GM12891 (cell line): ENCODE measurements at places on chromosomes 7 and 10.

- no peak for DNase-seq
Measured at GRCh38 chr7:144000020-144000419, at the start of gene OR6B1. Gene OR6B1, plus strand, starts transcription at chr7:144000320. Its CDS starts 3,677 bp downstream, at chr7:144003997.

DNA sequence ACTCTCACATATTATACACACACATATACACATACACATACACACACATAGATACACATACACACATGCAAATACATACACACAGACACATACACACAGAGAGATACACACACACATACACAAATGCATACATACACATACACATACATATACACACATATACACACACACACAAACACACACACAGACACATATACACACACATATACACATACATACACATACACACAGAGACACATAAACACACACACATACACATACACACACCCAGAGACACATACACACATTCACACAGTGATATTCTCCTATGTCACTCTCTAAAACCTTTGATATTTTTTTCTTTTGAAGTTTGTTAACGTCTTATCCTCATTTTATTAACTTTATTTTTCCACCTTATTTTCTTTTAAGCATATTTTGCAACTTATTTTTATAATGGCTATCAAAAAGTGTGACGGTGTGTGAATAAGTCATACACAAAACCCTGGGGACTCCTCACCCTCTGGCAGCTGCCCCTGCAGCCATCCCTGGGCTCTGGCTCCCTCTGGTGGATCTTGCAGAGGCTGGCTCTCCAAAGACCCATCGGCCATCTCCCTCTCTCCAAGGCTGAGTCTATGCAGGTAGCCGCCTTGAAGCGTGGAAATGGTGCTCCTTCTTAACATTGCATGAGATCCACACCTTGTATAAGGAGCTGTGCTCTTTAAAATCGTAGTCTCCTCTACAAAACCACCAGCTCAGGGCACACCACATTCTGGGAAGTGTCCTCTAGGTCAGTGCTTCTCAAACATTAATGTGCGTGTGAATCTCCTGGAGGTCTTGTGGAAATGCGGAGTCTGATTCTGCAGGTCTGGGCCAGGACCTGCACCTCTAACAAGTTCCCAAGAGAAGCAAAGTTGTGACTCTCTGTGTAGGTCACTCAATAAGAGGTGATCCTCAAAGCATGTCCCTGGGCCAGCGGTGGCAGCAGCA is 4.1 kb upstream of the C10orf120 start:
- peak; percentile 46 for DNase-seq

DNA sequence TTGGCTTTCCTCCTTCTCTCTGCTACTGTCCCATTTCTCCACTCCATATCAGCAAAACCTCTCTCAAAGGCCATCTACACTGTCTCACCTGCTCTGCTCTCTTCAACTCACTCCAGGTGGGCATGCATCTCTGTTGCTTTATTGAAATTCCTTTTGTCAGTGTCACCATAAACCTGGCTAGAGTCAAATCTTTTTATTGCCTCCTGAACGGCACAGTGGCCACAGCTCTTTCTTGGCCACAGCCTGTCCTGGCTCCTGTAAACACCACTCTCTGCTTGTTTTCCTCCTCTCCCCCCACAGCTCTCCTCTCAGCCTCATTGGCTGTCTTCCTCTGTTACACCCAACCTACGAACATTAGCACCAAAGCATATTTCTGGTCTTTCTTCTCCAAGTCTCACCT is 31.1 kb upstream of the TMEM273 start:
- no peak for DNase-seq

DNA sequence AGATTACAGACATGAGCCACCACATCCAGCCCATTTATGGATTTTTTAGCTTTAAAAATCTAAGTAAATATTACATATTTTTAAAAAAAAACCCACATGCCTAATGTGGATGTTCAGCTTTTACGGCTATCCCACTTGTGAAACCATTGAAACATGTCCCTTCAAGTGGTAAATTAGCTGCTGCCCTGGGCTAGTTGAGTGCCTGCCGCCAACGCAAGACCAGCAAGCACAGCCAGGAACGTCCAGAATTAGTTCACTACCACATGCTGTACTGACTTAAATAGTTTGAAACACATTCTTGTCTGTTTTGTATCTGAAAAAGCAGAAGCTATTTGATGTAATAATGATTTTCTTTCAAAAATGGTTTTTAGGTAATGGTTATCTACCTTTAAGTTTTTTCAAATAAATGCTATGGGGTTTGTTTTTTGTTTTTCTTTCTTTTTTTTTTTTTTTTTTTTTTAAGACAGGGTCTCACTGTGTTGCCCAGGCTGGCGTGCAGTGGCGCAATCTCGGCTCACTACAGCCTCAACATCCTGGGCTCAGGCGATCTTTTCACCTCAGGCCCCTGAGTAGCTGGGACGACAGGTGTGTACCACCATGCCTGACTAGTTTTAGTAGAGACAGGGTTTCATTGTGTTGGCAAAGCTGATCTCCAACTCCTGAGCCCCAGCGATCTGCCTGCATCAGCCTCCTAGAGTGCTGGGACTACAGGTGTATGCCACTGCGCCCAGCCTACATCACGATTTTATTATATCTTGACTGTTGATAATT is 57.0 kb downstream of the KLRG2 start:
- DNase-seq, result no peak

- no peak for DNase-seq
Measured at GRCh38 chr10:69051710-69052487, 36.0 kb upstream of the SRGN start.

- no peak for DNase-seq
Measured at GRCh38 chr10:126256864-126257263, 131.4 kb downstream of the ADAM12 start.

- no peak for DNase-seq
Measured at GRCh38 chr7:152344253-152344652, 91.5 kb downstream of the KMT2C start.

- DNase-seq, result peak; percentile 81
Measured at GRCh38 chr10:96395931-96396877, 37.4 kb upstream of the OPALIN start.

DNA sequence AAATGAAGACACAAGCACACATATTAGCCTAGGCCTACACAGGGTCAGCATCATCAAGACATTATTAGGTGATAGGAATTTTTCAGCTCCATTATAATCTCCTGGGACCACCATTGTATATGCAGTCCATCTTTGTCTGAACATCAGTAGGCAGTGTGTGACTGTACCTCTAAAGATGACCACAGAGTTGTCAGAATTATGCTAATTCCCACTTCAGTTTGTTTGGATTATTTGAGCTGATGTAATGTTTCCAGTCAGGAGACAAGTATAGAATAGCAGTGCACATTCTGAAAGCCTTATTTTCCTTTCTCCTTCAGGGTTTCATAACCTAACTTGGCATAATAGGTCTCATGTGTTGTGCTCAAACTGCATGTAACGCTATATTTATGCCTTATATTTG is 306.4 kb downstream of the NXPH1 start:
- DNase-seq, result no peak

- DNase-seq, result no peak
Measured at GRCh38 chr10:92126100-92126650, 164.7 kb downstream of the CPEB3 start.

DNA sequence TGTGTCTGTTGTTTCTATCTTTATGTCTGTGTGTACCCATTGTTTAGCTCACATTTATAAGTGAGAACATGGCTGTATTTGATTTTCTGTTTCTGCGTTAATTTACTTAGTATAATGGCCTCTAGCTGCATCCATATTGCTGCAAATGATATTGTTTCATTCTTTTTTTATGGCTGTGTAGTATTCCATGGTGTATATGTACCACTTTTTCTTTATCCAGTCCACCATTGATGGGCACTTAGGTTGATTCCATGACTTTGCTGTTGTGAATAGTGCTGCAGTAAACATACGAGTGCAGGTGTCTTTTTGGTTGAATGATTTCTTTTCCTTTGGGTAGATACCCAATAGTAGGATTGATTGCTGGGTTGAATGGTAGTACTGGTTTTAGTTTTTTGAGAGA is 48.2 kb downstream of the ZNRF2 start:
- DNase-seq, result no peak

- DNase-seq, result no peak
Measured at GRCh38 chr10:106317554-106317953, 847.0 kb downstream of the SORCS1 start.

- no peak for DNase-seq
Measured at GRCh38 chr10:124657806-124658205, 86.4 kb downstream of the FAM53B start.

- DNase-seq, result no peak
Measured at GRCh38 chr7:157597562-157597961, 260.8 kb downstream of the DNAJB6 start.

DNA sequence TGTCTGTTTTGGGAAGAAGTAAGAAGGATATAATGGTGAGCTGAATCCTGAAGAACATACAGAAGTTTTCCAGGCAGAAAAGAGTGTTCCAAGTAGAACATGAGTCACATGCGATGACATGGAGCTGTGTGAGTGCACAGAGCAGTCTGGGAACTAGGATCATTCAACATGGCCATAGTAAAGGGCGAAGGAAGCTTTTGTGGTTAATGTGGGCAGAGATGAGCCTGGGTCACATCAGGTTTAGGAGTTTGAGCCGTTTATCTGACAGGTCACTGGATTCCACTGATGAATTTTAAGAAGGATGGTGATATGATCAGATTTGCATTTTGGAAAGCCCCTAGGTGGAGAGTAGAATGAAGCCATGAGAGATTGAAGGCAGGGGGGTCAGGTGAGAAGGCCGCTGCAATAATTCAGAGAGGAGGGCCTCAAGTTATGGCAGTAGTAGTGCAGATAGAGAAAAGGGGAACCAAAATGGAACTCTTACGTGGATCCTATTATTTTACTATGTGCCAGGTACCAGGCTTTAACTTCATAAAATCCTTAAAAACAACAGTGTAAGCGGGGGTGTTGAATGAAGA is 171.3 kb downstream of the RNLS start:
- DNase-seq, result no peak

DNA sequence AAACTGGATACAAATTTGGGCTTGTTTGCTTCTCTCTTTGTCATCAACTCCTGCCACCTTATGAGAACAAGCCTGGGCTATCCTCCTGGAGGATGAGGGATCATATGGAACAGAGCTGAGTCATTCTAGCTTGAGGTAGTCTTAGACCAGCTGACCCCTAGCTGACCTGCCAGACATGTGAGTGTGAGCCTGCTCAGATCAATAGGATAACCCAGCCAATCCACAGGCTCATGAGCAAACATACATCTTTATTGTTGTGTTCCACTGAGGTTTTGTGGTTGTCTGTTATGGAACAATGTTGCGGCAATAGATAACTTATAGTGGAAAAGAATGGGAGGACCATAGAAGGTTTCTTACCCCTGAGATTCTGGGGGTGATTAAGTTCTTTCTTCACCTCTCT is 54.5 kb upstream of the FAM180A start:
- no peak for DNase-seq

DNA sequence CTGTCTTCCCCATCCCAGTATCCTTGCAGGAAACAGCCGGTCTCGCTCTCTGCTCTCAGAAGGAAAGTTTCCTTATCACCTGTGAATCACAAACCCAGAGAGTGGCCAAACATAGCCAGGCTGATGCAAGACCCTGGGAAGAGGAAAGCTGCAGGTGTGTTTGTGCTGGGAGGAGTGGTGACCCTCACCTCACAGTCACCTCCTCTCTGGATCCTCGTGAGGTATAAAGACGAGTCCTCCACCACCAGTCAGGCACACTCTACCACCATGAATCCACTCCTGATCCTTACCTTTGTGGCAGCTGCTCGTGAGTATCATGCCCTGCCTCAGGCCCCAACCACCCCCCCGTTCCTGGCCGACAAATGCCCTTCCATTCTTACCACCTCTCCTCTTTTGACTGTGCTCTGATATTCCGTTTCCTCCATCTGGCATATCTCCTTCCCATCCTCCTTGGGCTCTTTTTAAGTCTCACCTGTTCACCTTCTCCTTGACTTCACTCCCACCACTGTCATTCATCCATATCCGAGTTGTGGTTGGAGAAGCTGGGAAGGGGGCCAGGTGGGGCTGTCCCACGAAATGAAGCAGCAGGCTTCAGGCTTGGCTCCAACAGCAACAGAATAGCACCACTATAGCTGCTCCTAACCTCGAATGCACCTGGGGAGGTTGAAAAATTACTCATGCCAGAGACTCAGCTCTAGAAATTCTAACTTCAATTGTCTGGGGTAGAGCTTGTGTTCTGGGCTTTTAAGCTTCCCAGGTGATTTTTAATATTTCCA is at the start of gene PRSS1:
TSS of gene PRSS1 (plus strand) at position 255 of the 776 bp plus-strand sequence. CDS start at position 268, 13 bp downstream.
- DNase-seq, result no peak

DNA sequence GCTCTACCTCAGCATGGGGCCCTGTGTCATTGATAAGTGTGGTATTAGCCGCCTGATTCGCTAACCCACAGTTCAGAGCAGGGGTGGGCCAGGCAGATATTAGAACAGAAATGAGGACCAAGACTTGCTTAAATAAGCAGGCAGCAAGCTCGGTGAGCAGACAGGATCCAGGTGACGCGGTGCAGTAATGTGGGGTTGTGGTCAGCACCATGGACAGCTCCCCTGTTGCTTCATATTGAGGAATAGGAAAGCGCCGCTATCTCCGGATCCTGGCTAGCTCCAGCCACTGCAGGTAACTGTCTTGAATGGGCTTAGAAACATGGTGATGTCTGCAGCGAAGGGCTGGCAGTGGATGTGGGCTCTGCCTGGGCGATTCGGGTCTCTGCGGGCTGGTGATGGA is 51.3 kb upstream of the GPR26 start:
- DNase-seq, result peak; percentile 18

DNA sequence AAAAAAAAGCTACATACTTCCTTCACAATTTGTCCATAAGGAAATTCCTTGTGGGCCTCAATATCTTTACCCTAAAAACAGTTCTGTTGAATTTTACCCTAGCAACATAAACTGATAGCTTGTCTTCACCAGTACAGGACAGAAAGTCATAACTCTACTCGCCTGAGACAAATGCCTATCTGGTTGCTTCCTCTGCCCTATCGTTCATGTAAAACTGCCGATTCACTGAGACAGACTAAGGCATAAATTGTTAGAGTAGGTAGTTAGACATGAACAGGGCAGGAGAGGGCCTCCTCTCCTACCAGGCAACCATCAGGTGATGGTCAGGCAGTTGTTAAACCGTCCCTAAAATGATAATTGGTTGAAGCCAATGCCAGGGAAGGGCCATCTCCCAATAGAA is 25.0 kb downstream of the IFIT3 start:
- no peak for DNase-seq

- no peak for DNase-seq
Measured at GRCh38 chr10:17344206-17344605, 110.2 kb downstream of the ST8SIA6 start.

DNA sequence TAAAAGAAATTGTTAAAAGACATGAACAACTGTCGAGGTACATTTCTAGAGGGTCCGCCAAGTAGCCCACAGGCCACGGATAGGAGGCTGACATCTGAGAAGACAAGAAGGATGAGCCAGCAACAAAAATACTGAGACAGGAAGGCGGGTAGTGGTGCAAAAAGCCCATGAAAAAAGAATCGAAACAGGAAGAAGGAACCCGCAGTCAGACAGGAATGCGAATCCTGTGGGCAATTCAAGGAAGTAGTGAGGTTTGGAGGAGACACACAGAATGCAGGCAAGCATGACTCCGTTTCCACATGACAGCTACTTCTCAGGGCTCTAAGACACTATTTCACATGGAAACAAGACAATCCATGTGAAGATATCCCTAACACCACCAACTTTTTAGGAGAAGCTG is 125.2 kb downstream of the DOCK4 start:
- DNase-seq, result no peak

GRCh38 chr10:117541909-117542705 is 439 bp upstream of the EMX2 start:
- DNase-seq, result no peak
